ENCODE measurements at places on chromosomes 3 and 15. TPM values are rescaled to one million over a fixed set of nuclear protein-coding genes. Genes with fewer than 3 reads are reported as not detected.

Gene FOXL2NB
- 0.94 TPM for total RNA-seq

Gene NAALADL2
- total RNA-seq, result 15.7 TPM

Gene CCR3
- not detected for total RNA-seq

Gene IL5RA
- total RNA-seq, result 1.3 TPM

Gene GOLGA8H
- total RNA-seq, result 1.3 TPM

Gene OR4F15
- not detected for total RNA-seq

Gene IQCH
- 2.8 TPM for total RNA-seq

Gene CD86
- 0.94 TPM for total RNA-seq

Gene RLBP1
- total RNA-seq, result 2.2 TPM

Gene CMTM7
- total RNA-seq, result 0.63 TPM

Gene ZNF501
- 25.0 TPM for total RNA-seq

All from parietal lobe (tissue), 2 donors.